GM13976 (cell line): ENCODE measurements at places on chromosomes 11 and 22.

GRCh38 chr11:94141511-94142307 is 13.1 kb downstream of the PANX1 start:
- no peak for DNase-seq

DNA sequence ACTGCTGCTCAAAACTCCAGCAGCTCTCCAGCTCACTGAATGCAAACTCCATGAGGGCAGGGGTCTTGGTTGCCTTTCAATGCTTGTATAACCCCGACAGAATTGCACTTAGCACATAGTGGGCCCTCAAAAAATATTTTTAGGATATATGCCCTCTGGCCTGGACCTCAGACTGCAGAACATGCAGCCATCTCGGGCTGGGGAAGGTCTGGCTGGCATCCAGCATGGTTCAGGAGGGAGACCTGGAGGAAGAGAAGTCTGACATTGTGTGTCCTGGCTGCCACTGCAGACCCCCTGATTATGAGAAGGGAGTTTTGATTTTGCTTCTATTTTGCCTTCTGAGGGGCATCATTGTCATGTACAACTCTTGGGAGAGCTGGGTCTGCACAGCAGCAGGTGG is 109.5 kb upstream of the PARVA start:
- no peak for DNase-seq

- DNase-seq, result peak; percentile 11
Measured at GRCh38 chr11:93288767-93289166, 41.8 kb upstream of the DEUP1 start.

- no peak for DNase-seq
Measured at GRCh38 chr11:118289401-118289800, 15.1 kb upstream of the CD3E start.
